IPS-NIHi11 (cell line): ENCODE measurements at places on chromosomes 2 and 18.
A peak's percentile ranks its signal among the peaks of the same experiment; 100 is the strongest.

GRCh38 chr2:98579926-98580325, 28.4 kb downstream of the COA5 start:
- DNase-seq, result no peak

- DNase-seq, result peak; percentile 33
Measured at GRCh38 chr2:158967731-158968395, 577 bp upstream of the TANC1 start.

DNA sequence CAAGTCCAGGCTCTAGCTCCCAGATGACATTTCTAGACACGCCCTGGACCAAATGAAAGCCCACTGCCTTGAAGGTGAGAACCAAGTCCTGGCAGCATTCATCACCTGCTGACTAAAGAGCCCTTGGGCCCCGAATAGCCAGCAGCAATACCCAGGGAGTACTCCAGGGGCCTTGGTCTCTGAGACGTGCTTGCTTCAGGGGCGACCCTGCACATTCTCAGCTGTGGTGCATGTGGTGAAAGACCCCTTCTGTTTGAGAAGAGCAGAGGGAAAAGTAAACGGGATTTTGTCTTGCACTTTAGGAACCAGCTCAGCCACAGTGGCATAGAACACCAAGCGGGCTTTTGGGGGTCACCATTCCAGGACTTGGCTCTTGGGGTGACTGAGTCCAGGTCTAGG, 260.5 kb upstream of the MYT1L start:
- DNase-seq, result no peak

GRCh38 chr18:13548106-13548819, 178.1 kb downstream of the FAM210A start:
- DNase-seq, result no peak

GRCh38 chr2:128867311-128867710, 548.6 kb upstream of the HS6ST1 start:
- no peak for DNase-seq
